Type B pancreatic cell (in vitro differentiated cells): ENCODE measurements at places on chromosomes 7 and 10.

DNA sequence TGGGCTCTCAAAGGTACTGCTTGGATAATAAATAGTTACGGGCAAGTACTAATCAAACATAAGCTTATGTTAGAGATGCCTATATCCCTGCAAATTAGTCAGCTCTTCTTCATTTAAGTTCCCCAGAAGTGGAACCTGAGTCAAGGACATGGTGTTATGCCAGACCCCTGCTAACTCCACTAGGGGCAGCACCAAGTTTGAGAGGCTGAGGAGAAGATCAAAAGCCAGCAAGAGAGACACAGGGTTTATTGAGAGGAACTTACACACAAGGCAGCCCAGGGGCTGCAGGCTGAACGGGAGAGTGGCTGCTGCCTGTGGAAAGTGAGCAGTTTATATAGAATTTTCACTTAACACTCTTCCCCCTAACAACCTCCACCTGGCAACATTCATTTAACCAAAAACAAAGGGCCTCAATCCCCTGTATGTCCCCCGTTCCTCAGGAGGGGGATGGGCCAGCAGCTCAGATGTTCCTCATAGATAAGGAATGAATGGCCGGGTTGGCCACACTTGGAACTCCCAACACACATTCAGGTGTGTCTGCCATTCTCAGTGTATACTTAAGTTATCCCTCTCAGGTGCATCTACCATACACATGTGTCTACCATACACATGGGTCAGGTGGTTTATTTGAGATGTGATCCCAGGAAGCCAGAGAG lies 62.6 kb upstream of the GHITM start:
- no peak for DNase-seq

- no peak for DNase-seq
These were observed 33.6 kb downstream of the CFAP46 start for GRCh38 chr10:132908621-132909295.

- DNase-seq = no peak
These were observed 1602.0 kb upstream of the LRRTM3 start for GRCh38 chr10:65323802-65324201.

DNA sequence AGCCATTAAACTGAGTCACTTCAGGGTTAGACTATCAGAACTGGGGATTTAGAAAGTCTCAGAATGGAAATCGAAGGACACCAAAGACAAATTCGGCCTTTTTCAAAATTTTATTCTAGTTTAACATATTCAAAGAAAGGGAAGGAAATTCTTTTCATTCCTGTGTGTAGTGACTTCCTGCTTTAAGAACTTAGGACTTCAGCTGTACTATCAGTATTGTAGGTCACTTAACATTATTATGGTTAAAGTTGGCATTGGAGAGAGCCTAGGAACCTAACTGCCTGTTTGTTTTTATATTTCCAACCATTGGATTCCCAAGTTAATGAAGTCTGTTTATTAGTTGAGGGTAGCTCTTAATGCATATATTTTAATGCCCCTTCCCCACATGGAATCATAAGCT lies 63.7 kb downstream of the PTEN start:
- DNase-seq = no peak

GRCh38 chr7:87482115-87482514 lies 6.6 kb upstream of the ABCB4 start:
- DNase-seq = no peak

DNA sequence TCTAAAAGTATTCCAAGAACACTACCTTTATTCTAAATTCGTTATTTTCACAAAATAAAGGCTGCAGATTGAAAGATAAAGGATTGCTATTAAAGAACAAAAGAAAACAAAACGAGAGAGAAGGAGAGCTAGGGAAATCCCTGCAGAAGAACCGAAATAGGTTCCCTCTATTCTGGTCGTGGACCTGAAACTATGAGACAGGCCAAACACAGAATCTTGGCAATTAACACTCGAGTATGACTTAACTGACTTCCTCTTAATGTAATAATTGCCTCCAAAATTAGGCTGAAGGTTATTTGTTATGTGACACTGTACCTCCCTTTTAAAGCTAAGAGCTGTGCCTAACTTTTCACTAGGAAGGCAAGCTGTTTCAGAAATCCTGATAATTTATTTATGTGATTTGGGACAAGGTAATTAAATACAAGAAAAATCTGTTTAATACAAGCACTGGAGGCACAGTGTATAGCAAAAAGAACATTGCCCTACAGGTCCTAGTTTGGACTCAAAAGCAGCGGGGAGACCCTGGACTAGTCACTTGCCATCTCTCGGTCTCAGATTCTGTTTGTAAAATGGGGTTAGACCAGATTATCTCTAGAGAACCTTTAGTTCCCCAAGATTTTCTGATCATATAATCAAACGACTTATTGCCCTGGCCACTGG lies 11.6 kb downstream of the NAMPT start:
- DNase-seq = no peak

- DNase-seq = no peak
These were observed 39.9 kb upstream of the HDAC9 start for GRCh38 chr7:18455606-18456005.
